ENCODE measurements at places on chromosomes 4 and X.

- DNase-seq = no peak
Measured at GRCh38 chr4:160423879-160424451, 1321.1 kb downstream of the RAPGEF2 start.

- DNase-seq = no peak
Measured at GRCh38 chr4:189048119-189048518, 892.6 kb upstream of the FRG1 start.

DNA sequence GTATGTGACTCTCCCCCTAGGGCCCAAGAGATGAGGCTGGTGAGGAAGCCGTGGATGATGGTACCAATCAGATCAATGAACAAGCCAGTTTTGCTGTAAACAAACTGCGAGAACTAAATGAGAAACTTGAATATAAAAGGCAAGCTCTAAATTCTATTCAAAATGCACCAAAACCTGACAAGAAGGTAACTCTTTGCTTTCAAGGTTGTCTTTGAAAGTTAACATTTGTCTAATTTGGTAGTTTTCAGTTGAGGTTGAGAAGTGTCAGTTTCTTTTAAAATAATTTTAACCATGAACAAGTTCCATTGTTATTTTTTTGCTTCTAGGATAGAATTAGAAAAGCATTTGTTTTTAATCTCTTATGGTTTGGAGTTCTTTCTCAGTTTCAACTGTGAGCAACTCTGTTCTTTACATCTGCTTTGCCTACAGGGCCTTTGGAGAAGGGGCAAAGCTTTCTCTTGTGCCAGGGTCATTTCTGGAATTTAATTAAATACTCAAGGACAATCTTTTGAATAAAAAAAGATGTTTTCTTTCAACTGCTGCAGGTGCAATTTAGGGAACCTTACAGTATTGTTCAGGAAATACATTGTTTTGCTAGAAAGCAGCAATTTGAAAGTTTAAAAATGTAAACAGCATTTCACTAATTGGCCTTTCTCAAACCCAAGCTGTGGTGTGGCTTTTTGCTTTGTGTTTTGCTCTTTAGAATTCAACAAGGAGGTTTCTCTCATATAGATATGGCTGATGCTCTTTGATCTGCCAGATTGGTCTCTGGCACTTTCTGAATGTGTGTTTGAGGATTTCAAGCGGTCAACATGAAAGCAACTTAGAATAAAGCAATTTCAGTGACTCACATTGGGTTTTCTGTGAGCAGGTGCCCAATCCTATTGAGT lies 62.9 kb downstream of the LRP2BP start:
- no peak for DNase-seq

GRCh38 chrX:140933874-140934655 lies 68.3 kb upstream of the SPANXB1 start:
- no peak for DNase-seq

- no peak for DNase-seq
Measured at GRCh38 chrX:138763761-138764160, 52.2 kb upstream of the FGF13 start.

GRCh38 chr4:145644699-145645098 lies 25.5 kb downstream of the MMAA start:
- no peak for DNase-seq

DNA sequence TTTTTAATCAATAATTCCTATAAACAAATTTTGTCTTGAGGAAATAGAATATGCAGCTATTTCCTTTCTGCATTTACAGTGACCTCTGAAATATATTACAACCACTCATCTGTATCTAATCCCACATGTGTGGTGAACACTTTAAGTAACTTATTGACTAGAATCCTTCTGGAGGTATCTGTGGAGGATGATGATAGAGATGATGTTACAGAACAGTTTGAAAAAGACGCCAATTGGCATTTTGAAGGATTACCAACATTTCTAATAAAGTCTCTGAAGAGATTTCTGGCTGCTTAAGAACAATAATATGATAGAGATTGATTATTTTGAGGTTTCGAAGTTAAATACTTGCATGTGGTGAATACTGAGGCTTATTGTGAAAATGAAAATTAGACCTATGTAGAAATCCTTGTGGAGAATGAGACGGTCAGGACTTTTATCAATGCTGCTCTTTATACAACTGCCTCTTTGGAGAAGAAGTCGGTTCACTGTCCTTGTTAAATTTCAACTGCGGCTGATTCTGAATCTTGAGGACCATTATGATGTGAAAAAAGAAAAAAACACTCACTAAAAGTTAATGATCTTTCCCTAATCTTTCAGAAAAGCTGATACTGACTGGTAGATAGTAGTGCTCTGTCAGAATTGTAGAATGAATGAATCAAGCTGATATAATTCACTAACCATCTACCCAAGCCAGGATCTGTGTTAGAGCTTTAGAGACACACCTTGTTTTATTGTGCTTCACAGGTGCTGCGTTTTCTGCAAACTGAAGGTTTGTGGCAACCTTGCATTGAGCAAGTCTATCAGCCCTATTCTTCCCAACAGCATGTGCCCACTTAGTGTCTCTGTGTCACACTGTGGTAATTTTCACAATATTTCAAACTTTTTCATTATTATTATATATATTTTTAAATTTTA lies 204.7 kb downstream of the SPRY1 start:
- no peak for DNase-seq

- DNase-seq = no peak
Measured at GRCh38 chr4:72557021-72557420, 12.0 kb downstream of the ADAMTS3 start.

DNA sequence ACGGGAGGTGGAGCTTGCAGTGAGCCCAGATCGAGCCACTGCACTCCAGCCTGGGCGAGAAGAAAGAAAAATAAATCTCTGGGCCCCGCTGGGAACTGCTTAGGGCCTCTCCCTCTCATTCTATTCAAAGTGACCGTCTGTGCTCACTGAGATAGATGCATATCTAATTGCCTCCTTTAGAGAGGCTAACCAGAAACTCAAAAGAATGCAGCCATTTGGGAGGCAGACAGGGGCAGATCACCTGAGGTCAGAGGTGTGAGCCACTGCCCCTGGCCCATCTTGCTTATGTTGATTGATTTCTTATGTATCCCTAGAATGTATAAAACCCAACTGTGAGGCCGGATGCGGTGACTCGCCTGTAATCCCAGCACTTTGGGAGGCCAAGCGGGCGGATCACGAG lies 6.2 kb upstream of the CSF2RA start:
- no peak for DNase-seq

DNA sequence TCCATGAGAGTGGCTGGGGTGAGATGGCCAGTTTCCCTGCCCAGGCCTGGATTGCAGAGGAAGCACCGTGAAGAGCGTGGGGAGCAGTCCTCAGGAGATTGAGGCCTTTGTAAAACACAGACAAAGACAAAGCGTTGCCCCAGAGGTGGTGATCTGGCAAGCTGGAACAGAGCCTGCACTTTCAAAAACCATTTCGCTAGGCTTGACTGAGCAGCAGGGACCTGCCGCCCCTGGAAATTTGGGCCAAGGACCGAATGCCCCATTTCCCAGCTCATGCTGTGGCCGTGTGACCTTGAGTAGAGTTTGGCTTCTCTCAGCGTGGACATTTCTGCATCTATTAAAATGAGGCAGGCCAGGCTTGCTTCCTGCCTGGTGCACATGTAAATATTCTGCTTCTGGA lies 381.4 kb downstream of the BCOR start:
- no peak for DNase-seq

GRCh38 chr4:129747756-129748155 lies 651.8 kb downstream of the C4orf33 start:
- no peak for DNase-seq

GRCh38 chr4:38606587-38606905 lies 57.5 kb upstream of the KLF3 start:
- no peak for DNase-seq

DNA sequence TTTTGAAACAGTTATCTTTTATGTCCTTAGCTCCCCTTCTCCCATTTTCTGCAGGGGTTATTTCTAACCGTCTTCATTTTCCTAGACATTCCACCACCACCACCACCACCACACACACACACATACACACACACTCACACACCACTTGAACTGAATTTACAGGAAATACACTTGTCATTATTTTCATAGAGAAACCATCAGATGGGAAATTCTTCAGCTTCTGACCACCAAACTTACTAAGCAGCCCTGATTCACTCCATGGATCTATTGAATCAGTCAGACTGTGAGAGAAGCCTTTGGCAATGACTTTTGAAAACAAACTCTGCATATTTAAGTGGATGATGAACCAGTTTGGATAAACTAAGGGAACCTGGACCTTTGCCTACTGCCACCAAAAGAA lies 210.1 kb upstream of the NHS start:
- DNase-seq = no peak

DNA sequence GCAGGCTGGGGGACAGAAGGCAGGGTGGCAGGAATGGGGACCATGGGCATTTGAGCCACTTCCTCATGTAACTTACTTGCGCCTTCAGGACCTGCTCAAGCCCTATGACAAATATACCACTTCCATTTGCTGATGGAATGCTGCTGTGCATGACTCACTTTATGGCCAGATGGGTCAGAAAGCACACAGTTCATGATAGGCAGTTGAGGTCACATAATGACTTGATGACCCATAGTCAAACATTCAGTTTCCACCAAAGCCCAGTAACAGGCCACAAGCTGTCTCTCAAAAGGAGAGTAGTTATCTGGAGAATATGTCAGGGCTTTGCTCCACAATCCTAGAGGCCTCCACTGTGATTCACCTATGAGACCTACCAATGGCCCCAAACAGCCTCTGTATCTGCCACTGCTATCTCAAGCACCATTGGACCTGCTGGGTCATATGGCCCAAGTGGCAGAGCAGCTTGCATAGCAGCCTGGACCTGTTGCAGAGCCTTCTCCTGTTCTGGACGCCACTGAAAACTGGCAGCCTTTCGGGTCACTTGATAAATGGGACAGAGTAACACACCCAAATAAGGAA lies 5.3 kb upstream of the PAPSS1 start:
- no peak for DNase-seq

DNA sequence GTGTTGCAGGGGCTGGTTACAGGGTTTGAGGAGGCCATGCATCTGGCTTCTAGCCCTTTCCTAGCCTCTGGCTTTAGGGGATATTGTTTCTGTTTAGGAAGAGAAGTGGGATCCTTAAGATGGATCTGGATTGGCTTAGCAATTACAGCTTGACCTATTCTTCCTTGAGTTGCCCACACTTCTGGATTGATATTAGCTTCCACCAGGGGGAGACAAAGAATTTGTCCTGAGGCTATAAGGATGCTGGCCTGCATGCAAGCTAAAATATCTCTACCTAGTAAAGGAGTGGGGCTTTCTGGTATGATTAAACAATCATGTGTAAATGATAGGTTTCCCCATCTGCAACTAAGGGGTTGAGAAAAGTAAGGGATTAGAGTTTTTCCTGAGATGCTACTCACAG lies 117.2 kb downstream of the TEX13C start:
- DNase-seq = no peak

- no peak for DNase-seq
Measured at GRCh38 chr4:79597266-79597665, 189.2 kb upstream of the GK2 start.

- no peak for DNase-seq
Measured at GRCh38 chr4:174212061-174212460, 71.4 kb downstream of the FBXO8 start.

DNA sequence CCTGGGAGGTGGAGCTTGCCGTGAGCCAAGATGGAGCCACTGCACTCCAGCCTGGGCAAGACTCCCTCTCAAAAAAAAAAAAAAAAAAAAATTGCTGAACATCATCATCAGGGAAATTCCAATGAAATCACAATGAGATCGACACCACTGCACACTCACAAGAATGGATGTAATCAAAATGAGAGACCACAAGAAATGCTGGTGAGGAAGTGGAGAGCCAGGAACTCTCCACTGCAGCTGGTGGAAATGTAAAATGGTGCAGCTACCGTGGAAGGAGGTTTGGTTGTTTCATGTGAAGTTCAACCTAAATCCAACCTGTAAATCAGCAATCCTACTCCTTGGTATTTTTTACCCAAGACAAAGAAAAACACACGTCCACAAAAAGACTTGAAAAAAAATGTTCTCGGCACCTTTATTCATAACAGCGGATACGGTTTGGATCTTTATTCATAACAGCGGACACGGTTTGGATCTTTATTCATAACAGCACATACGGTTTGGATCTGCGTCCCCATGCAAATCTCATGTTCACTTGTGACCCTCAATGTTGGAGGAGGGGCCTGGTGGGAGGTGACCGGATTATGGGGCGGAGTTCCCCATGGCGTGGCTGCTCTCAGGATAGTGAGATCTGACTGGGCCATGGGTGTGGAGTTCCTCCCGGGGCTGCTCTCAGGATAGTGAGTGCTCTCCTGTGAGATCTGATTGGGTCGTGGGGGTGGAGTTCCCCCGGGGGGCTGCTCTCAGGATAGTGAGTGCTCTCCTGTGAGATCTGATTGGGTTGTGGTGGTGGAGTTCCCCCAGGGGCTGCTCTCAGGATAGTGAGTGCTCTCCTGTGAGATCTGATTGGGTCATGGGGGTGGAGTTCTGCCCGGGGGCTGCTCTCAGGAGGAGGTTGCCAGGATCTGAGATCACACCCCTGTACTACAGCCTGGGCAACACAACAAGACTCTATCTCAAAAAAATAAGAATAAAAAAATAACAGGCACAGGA lies 7.7 kb downstream of the GAK start:
- no peak for DNase-seq

GRCh38 chrX:40158036-40158706 lies 60.4 kb upstream of the BCOR start:
- no peak for DNase-seq

- DNase-seq = no peak
Measured at GRCh38 chr4:2694691-2695090, 61.4 kb downstream of the TNIP2 start.

- no peak for DNase-seq
Measured at GRCh38 chr4:86497980-86498862, 95.9 kb upstream of the PTPN13 start.

DNA sequence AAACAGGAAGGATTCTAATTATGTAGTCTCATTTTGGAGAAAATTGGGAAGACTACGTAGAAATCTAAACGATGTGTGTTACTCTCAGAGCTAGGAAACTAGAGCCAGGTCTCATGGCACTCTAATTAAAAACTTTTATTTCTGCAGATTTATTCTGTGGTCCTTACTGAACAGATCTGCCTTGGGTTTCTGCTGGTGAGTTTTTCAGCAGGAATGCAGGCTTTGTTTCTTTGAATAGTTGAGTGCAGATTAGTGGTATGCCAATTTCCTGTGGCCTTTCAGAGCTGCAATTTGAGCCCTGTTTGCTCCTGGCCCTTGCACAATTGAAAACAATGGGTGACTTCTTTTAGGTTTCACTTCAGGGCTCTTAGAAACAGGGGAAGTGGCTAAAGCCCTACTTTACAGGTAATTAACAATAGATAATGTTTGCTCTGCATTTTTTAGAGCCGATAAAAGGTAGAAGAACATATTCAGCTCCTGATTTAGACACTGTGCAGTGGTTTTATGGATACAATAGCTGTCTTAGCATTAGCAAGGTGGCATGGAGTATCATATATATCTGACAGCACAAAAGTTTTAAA lies 21.8 kb downstream of the SPRY1 start:
- DNase-seq = no peak

DNA sequence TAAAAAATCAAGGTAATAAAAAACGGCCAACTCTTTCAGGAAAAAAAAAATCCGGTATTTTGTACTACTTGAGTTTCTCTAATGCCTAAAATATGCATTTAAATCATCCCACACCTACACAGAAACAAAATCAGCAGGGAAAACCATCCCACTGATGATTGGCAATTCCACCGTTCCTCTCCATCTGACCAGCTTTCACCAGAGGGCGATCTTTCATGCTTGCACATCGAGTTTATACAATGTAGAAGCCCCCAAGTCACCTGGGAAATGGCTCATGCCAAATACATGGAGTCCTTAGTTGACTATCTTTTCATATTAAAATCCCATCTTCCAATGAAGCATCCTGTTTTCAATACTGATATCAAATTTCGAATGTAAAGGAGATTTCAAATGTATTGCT lies 69.2 kb downstream of the PTCHD1 start:
- DNase-seq = no peak

GRCh38 chr4:122917731-122918130 lies 4.7 kb downstream of the NUDT6 start:
- no peak for DNase-seq

All from activated T-cell treated with anti-CD3 and anti-CD28 coated beads for 4 hours (primary cell).